ENCODE measurements at places on chromosomes 2 and 18.

DNA sequence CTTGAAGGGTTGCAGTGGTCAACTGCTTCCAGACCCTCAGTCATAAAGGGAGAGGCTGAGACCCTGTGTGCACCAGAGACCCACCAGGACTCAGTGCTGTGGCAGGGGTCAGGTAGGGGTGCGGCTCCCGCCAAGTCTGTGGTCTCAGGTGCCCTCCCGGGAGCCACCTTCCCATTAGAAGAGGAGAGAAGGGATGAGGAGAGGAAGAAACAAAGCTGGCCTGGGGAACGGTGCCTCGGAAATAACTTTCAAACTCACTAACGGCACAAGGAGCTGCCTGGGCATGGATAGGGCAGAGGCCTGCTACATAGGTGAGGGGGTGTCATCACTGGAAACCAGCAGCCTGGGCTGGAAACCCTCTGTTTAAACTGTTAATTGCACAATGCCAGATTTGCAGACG is 84.9 kb downstream of the TPO start:
- DNase-seq, result no peak

DNA sequence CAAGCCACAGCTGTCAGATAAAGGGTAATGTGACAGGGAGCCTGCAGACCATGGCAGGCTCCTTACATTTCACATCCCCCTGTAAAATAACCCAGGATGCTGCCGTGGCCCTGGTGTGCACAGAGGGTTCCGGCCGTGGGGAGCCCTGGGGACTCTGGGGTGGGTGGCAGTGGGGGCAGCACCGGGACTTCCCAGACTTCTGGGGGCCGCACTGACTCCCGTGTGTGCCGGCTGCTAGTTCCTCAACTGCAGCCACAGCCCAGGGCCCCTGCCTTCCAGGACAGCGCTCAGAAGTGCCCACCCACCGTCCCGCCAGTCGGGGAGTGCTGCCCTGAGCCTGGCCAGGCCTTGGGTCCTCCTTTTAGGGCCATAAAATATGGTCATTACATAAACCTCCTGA is 56.5 kb downstream of the CIB4 start:
- DNase-seq, result no peak

DNA sequence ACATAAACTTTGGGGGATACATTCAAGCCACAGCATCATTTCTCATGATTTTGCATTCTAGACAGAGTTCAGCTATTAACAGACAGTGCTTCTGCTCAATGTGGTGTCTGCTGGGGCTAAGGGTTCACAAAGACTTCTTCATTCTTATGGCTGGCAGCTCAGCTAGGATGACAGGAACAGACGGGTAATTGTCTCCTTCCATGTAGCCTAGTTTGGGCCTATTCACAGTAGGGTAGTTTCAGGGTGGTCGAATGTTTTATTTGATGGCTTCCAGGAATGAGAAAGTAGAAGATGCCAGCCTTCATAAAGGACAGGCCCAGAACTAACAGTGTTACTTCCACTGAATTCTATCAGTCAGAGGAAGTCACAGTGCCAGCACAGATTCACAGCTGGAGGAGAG is 26.0 kb upstream of the BCL2L11 start:
- no peak for DNase-seq

- DNase-seq, result no peak
These were observed 613.2 kb upstream of the ACVR2A start for GRCh38 chr2:147231607-147232006.

DNA sequence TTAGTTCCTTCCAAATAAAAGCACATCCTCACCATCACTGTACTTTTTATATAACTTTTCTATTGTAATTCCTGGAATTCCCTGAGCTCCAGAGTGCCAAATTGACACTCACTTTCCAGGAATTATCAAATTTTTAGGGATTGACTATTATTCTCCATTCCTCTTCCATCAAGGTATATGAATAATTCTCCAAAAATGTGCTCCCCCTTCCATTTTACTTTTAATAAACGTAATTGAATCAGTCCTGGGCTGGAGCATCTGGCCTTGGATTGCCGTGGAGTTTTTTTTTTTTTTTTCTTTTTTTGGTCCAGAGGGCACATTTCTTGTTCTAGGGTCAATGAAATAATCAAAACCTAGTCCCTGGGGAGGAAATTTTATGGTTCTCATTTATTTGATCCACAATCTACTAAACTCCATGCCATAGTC is 304.3 kb downstream of the CDCA7 start:
- DNase-seq, result no peak

Measured in NCI-H2081 (cell line).